Activated naive CD4-positive, alpha-beta T cell treated with Interleukin-2 at 50 U/mL for 16 hours (primary cell): ENCODE measurements at places on chromosomes 7 and 10.

DNA sequence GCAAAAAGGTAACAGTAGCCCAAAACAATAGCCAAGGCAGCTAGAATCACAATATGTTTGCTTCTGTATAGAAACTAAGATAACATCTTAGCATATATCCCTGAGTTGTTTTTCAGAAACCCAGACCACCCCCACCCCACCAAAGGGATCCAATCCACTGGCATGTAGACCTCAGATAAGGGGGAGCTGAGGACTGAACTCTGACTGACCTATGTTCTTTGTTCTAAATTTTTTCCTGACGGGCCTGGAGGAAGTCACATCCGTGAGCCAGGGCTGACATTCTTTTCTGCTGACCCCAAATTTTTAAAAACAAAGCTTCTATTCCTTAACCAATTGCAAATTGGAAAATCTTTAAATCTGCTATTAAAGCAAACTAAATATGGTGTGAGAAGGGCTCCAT, 493.9 kb upstream of the IGFBP3 start:
- DNase-seq = no peak

GRCh38 chr10:51244748-51245490, 170.6 kb downstream of the PRKG1 start:
- DNase-seq = no peak

DNA sequence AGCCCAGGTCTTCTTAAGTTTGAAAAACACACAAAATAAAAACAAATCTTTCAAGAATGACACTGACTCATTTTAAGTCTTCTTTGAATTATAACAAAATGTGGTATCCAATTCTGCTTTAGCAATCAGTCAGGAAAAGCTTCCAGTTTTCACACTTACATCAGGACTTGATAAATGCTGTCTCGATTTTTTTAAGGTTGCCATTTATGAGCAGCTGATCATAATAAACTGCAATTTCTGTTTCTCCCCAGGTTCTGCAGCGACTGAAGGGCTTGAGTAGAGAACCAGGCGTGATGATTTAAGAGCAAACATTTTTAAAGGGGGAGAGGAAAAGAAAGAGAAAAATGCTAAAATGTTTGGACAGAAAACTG, 71.1 kb downstream of the FAM107B start:
- DNase-seq = no peak

DNA sequence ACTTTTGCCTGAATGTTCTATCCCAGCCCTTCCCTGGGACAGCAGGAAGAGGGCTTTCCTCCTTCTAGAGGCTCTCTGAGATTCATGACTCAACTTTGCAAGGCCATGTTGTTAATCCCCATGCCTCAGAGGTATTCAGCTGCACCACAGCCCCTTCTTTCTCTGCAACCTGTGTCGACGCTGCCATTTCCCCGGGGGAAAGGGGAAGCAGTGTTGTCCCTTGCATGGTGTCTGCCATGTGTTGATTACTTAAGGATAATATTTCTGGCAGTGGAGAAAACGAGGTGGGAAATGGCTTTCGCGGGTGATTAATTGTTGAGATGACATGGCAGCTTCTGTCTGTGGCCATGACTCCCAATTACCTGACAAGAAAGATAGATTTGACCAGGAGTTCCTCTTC, 133.1 kb downstream of the SORCS3 start:
- DNase-seq = no peak

DNA sequence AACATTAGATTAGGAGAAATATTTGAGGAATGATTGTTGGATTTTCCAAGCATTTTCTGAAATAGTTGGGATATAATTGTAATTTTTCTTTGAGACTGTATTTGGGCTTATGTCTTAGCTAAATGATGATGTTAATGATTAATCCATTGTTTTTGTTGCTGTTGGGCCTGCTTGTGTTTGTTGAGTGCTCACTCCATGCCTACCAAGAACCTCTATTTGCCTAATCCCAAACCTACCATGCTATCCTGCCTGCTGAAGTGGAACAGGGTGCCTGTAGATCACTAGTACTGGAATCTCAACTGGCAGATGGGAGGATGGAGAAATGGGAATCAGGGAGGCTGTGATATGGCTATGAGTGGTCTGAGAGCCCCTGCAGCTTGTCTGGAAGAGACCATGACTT, 565.5 kb downstream of the SORCS3 start:
- DNase-seq = no peak

DNA sequence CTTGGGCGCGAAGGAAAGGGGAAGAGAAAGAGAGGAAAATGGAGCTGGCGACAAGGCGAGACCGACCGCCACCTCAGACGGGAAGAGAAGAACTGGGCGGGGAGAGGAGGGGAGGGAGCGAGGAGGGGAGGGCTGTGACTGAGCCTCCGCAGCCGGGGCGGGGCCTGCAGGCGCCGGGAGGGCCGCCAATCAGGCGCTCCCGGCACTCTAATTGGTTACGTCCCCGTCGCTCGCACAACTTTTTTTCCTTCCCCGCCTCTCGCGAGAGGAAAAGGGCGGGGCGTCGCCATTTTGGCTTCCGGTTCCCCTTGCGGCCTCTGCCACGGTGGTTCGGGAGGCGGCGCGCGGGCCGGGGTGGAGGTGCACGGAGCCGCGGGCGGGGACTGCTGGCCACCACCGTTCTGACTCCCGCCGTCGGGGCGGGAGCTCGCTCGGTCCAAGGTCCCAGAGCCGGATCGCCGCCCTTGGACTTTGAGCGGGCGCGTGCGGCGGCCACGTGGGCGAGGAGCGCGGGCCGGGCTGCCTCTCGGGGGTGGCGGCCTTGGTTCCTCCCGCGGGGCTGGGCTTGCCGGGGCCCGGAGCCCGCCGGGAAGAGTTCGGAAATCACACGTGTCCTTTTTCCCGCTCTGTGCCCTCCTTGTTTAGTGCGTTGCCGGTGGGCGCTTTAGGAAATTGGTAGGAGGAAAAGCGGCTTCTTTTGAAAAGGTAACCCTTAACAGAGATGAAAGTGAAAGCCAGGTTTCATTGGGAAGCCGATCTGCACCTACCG, at the start of gene GDI2:
Gene GDI2, minus strand, starts transcription at position 94 of the 769 bp plus-strand sequence. CDS start 176 bp downstream, outside the sequence.
- peak; percentile 97 for DNase-seq

GRCh38 chr7:121639705-121640104, 233.3 kb upstream of the PTPRZ1 start:
- no peak for DNase-seq

DNA sequence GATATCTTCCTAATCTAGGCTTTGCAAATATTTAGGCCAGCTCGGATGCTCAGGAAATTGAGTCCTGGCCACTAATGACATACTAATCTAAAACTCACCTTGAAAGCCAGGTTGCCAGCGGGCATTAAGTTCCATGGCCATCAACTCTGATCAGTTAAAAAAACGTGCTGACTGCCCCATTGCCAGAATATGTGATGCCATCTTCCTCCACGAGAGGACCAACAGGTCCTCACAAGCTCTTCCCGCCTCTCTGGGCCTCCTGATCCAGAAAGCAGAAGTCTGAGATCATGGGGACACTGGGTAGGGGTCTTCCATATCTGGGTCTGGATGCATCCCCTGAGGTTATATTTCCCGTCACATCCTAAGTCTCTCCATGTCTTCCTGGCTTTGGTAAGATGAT, 311.3 kb downstream of the TCERG1L start:
- no peak for DNase-seq
